Stomach (tissue), 19 donors: ENCODE measurements at places on chromosomes 7 and 10. TPM values are rescaled to one million over a fixed set of nuclear protein-coding genes. Genes with fewer than 3 reads are reported as not detected.

GATA3 gene
- total RNA-seq, result 0.18 TPM

GPNMB gene
- 26.1 TPM for total RNA-seq

CNTNAP2 gene
- 0.45 TPM for total RNA-seq

ARHGEF35 gene
- not detected for total RNA-seq

AKR1C2 gene
- total RNA-seq, result 30.4 TPM

PNLIP gene
- total RNA-seq, result not detected

CUZD1 gene
- total RNA-seq, result not detected

AKR1D1 gene
- not detected for total RNA-seq

NCF1 gene
- total RNA-seq, result 1.3 TPM

UTF1 gene
- total RNA-seq, result not detected

COL1A2 gene
- total RNA-seq, result 1,937 TPM

DPCD gene
- total RNA-seq, result 10.5 TPM

TUBB8 gene
- not detected for total RNA-seq

GPR26 gene
- not detected for total RNA-seq

CALML5 gene
- total RNA-seq, result not detected

ADAM22 gene
- 0.29 TPM for total RNA-seq

STRIP2 gene
- total RNA-seq, result not detected

SLC39A12 gene
- not detected for total RNA-seq

DKK1 gene
- total RNA-seq, result not detected

EN2 gene
- not detected for total RNA-seq

GAD2 gene
- total RNA-seq, result 0.92 TPM

EGFR gene
- total RNA-seq, result 35.2 TPM

HTR5A gene
- not detected for total RNA-seq

CDNF gene
- 4.2 TPM for total RNA-seq

TMEM176A gene
- 14.7 TPM for total RNA-seq

AP5Z1 gene
- 140 TPM for total RNA-seq

ACSM6 gene
- not detected for total RNA-seq

C10orf67 gene
- total RNA-seq, result not detected

PNLIPRP3 gene
- total RNA-seq, result not detected

MYO3A gene
- total RNA-seq, result 1.2 TPM

NPFFR1 gene
- not detected for total RNA-seq

GSTK1 gene
- 120 TPM for total RNA-seq
